ENCODE measurements at places on chromosomes 3 and 15.

DNA sequence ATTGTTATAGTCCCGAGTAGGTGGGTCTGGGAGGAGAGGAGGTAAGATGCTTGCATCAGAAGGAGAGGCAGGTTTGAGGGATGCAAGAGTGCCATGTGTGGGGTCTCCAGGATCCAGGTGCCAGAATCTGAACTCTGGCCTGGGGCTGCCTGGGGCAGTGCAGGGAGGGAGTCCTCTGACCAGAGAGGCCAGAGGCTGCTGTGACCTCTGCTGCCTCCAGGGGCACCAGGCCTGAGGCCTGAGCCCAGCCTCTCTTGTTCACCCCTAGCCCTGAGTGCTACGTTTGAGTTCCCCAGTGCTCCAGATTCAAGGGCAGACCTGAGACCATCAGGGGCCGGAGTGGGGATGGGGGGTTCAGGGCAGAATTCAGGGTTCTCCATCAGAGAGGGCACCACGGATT is 7.4 kb downstream of the SLC38A3 start:
- DNase-seq: no peak

DNA sequence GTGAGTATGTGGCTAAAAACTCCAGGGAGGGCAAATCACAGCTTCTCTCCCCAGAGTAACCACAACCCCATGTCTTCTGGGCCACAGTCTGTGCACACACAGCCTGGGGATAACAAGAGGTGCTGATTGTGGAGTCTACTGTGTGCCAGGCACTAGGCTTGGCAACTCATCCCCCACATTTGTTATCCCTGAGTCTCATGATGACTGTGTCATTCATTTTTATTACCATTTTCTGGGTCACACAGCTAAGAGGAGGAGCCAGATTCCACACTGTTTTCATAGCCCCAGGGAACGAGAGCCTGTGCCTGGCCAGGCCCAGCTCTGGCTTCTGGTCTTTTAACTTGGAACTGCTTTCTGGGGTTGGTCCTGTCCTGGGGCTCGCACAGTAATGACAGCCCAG is 34.5 kb downstream of the ESYT3 start:
- no peak for DNase-seq

DNA sequence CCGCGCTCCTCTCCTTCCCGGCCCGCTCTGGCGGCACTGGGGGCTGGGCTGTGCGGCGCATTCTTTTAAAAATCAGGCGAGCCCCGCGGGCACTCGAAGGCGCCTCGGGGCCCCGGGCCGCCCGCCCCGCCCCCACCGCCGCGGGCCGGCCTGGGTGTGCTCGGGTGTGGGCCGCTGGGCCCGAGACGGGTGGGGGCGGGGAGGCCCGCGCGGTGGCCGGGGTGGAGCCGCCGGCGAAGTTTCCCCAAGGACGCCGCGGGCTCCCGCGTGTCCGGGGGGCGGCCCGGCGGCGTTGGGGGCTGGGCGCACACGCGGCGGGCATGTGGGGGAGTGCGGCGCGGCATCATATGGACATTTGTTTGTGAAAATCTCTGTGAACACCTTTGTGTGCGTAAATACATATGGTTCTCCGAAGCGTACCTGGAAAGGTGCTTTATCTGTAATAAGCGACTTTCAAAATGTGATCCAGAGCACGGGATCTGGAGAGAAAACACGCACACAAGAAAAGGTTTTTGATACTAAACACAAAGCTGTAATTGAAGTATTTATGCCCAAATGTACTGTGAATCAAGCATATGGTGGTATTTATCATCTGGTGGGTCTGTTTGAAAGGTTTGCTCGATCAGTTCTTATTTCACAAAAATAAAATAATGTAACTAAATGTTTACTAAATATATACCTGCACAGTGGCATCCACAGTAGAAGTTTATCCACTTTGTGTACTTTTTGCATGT is 612 bp upstream of the TBL1XR1 start:
- DNase-seq: no peak

DNA sequence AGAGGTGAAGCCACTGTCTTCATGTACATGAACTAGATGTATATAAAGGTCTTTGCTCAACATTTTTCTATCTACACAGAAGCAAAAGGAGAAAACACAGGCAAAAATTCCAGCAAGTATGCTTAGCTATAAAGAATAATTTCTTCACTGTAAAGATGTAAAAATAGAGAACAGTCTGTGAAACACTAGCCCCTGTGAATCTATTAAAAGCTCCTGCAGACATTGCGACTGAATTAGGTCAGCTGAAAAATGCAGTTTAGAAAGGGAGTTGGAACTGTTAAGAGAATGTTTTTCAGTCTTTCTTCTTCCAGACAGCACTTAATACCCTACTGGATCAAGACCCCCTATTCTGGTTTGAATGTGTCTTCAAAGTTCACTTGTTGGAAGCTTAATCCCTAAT is 291.5 kb downstream of the KBTBD8 start:
- DNase-seq: no peak

- DNase-seq: no peak
These were observed 26.9 kb downstream of the GASK1A start for GRCh38 chr3:43005981-43006380.

DNA sequence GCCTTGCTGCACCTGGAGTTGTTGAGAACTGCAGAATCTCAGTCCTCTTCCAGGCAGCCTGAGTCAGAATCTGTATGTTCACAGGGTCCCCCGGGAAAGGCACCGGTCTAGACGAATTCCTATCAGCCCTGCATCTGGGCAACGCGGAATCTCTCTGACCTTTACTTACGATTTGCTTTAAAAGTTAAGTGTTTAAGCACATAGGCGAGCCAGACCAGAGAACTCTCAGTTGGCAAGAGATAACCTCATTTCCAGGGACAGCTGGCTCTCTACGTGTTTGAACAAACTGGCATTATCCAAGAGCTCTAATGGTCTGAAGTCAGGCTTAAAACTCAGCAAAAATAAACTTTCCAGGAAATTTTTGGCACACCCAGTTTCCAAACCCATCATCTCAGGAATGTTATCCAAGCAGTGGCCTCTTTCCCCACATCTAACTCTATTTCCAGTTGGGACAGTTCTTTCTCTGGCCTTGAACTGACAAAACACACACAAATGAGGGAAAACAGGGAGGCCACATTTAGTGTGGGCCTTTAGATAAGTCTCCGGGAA is 53.4 kb downstream of the HES1 start:
- no peak for DNase-seq

- DNase-seq: no peak
These were observed 69.7 kb upstream of the DCBLD2 start for GRCh38 chr3:98971169-98971681.

- no peak for DNase-seq
These were observed 80.8 kb upstream of the DPH6 start for GRCh38 chr15:35626571-35627318.

GRCh38 chr3:53175613-53176540 is 14.9 kb downstream of the PRKCD start:
- DNase-seq: no peak

GRCh38 chr3:105691633-105692032 is 177.2 kb downstream of the CBLB start:
- no peak for DNase-seq

DNA sequence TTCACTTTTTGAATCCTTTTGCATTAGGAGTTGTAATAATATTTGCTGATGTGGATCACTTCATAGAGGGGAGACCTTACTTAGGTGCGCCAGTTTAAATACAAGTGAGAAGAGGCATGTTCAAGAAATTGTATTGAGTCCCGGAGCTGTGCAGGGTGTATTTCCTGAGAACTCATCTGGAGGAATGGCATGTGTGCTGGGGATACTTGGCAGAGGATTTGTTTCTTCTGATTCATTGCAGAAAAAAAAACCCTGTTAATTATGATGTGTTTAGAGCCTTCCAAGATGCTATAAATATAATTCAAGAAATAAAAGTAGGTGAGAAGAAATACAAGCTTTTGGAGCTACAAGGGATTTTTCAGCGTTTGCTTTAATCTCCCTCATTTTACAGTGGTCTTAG is 97.6 kb downstream of the TPRG1 start:
- no peak for DNase-seq

DNA sequence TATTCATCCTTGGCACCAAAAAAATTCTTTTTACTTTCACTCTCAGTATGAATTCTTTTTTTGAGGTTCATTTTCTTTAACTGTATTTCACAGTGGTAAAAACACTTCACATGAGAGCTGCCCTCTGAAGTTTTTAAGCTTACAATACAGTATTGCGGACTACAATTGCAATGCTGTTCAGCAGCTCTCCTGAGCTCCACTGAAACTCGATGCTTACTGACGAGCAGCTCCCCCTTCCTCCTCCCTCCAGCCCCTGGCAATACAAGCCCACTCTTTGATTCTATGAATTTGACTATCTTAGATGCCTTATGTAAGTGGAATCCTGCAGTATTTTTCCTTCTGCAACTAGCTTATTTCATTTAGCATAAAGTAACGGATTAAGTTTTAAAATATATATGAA is 183.4 kb downstream of the ADAMTS17 start:
- DNase-seq: no peak

DNA sequence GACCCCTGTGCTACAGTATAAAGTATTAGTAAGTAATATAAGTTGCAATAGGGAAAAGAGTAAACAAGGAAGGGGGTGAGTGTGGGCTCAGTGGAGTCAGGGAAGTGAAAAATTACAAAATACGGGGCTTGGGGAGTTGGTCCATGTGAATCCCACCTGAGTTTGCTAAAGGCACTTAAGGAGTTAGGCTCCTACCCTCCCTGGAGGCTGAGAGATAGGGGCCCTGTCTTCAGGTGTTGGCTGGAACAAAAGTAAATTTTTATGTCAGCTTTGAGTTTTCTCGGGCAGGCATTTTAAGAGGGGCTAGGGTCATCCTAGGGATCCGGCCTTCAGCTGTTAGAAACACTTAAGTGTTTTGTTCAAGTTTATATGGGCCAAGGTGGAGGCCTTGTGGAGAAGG is 8.2 kb downstream of the TRPC1 start:
- no peak for DNase-seq

DNA sequence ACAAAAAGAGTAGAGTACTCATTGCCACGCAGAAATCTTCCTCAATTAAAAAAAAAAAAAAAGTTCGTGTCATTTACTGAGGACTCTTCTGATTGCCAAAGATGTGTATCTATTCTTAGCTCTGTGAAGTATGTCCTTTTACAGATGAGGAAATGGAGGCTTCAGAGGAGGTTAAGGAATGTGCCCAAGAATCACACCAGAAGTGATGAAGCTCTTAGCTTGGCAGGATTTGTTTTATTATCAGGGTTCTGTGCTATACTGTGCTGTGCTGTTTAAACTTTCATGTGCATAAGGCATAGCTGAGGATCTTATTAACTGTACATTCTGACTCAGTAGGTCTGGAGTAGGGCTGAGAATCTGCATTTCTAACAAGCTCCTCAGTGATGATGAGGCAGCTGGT is 665.2 kb upstream of the ADAMTS9 start:
- no peak for DNase-seq

DNA sequence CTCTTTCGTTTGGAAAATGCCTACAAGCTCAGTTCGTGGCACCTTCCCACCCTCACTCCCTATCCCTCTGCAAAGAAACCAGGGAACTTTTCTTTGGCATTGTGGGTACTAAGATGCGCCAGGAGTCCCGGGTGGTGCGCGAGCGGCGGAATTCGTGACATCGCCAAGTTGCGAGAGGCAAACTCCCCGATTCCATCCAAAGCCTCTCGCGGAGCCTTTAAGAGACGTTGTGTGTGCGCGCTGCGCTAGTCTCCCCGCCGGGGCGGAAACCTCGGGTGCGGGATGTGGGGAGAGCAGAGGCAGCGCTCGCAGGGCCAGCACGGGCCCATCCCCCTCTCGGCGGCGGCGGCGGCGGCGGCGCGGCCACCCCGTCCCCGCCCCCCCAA is 443 bp upstream of the NR2F2 start:
- DNase-seq: no peak

DNA sequence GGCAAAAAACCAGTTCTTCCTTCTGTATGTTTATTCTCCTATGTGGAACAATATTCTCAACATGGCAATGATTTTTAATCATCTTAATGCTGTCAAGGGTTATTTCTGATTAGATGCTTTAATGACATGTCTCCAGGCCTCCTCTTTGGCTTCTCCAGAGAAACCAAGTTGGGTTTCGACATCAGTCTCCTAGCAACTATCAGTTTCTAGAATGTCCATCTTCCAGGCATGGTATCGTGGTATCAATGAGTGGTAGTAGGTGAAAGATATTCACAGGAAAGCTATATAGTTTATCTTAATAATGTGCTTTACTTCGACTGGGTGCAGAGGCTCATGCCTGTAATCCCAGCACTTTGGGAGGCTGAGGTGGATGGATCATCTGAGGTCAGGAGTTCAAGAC is 128.5 kb downstream of the C3orf70 start:
- DNase-seq: no peak

DNA sequence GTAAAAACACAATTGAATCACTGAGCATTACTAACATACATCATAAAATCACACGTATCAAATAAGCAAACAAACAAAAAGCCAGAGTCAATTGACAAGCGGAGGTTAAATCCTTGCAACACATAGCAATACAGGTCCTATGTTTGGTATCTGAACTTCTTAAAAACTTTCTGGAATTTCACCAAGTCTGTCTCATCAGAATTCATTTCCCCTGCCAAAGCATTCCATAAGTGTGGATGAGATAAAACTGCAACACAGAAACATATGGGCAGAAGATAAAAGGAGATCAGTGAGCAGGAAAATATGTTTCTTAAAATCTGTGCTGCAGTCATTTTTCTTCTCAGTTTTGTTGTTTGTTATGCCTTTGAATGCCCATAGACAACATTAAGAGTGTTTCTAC is 1155.5 kb downstream of the TBL1XR1 start:
- no peak for DNase-seq

GRCh38 chr3:47291158-47291753 is 8.5 kb downstream of the KLHL18 start:
- DNase-seq: no peak

DNA sequence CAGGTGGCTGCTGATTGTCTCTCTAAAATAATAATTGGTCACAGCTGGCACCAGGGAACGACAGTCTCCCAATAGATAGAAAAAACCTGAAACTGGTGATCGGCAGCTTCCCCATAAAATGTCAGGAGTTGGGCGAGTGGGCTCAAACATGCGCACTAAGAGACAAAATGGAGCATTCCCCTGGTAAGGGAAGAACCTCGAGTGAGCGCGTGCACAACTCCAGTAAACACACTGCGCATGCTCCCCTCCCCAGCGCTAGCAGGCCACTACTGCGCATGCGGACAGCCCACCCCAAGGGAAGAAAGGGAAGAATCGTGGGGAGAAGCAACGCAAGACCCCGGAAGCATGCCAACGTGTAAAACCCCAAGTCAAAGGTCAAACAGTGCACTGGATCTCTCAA is 7.7 kb upstream of the STARD5 start:
- no peak for DNase-seq

DNA sequence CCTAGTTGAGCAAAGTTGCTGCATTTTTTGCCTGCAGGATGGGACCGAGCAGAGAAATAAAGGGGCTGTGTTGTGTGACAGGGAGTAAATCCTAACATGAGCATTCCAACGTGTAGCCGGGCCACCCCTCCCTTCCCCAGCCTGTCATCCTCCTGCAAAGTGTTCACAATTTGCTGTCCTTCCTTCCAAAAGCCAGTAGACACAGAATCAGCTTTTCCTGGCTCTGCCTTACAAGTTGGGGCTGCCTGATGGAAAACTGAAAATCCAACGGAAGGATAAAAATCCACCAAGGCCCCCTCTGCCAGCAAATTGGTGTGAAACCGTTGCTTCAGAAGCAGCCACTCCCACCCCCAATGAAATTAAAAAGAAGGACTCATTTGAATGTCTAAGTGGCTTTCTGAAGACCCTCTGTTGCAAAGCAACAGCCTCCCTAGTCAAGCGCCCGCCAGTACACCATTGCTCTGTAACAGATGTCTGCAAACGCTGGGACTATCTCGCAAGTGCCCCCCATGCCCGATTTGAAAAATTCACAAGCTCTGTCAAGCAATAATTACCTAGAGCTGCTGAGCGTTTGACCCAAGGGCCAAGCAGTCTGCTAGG is 665 bp downstream of the FRMD4B start:
- DNase-seq: no peak

GRCh38 chr3:48118322-48118721 is 69.9 kb downstream of the CDC25A start:
- DNase-seq: no peak

Measured in activated CD8-positive, alpha-beta memory T cell treated with anti-CD3 and anti-CD28 coated beads for 1 hour (primary cell).